Neural progenitor cell (in vitro differentiated cells): ENCODE measurements at places on chromosomes 5 and 9. TPM values are rescaled to one million over a fixed set of nuclear protein-coding genes. Genes with fewer than 3 reads are reported as not detected.

The TMEM252 gene
- total RNA-seq, result not detected in 2 replicates

The TEK gene
- 12.3 and 14.6 TPM in 2 replicates for total RNA-seq

The DDX4 gene
- total RNA-seq, result 0.09 TPM in 1 of 2 replicates, not detected in the other

The TAF11L5 gene
- total RNA-seq, result not detected in 2 replicates

The ASPN gene
- not detected in 2 replicates for total RNA-seq

The ANGPTL2 gene
- 7.6 and 9.4 TPM in 2 replicates for total RNA-seq
